ENCODE measurements at places on chromosomes 7 and 10. TPM values are rescaled to one million over a fixed set of nuclear protein-coding genes. Genes with fewer than 3 reads are reported as not detected.
A peak's percentile ranks its signal among the peaks of the same experiment; 100 is the strongest.

Gene CCDC3
- 4.2 TPM for total RNA-seq

Gene STEAP1
- 3.8 TPM for total RNA-seq

Gene ASNS
- 39.4 TPM for total RNA-seq

Gene FMC1
- 10.8 TPM for total RNA-seq

Gene GPR37
- total RNA-seq: 32.8 TPM

Gene RBM17
- total RNA-seq: 142 TPM

Gene FZD1
- 2.6 TPM for total RNA-seq

Gene CPN1
- total RNA-seq: 1.3 TPM

DNA sequence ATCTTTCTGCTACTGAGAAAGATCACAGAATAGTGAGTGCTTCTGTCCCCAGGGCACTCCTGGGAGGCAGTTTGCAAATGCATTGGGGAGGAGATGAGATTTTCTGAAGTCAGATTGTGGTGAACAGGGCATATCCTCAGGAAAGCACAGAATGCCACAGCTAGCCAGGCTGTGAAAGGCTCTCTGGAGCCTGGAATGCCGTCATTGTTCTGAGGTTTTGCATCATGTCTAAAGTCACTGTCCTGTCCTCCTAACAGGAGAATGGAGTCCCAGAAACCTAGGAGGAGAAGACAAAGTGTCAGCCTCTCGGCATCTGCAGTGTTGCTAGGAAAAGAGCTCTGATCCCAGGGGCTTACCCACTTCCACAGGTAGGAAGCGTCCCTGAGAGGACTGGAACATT lies 69.2 kb upstream of the IGFBP3 start:
- no peak overlapping the region for H3K27ac ChIP-seq
- peak; percentile 55 for DNase-seq
- peaks cover 4% of the 10 kb centered on the region for H3K4me1 ChIP-seq
- no peaks in the 10 kb centered on the region for H3K27me3 ChIP-seq
- H3K36me3 ChIP-seq: no peaks in the 10 kb centered on the region

GRCh38 chr7:6168477-6168868 lies 104.0 kb downstream of the CYTH3 start:
- H3K36me3 ChIP-seq: no peaks in the 10 kb centered on the region
- H3K27ac ChIP-seq: no peak overlapping the region
- no peak overlapping the region for H3K4me3 ChIP-seq
- no peaks in the 10 kb centered on the region for H3K27me3 ChIP-seq
- no peak for DNase-seq

DNA sequence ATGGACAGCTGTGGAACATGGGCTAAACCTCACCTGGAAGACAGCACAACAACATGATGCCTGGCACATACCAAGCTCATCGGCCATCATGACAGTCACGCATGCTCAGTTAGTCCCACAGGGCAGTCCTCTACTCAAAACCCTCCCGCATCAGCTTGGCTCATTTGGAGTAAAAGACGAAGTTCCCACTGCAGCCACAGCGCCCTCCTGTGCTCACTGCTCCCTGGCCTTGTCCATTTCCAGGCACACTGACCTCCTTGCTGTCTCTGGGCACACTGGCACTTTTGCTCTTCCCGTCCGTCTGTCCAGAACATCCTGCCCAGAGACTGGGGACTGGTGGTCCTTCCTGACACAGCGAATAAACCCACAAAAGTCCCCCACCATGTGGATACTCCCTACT lies 66.2 kb downstream of the LARP4B start:
- no peak overlapping the region for H3K4me3 ChIP-seq
- H3K27ac ChIP-seq: no peak overlapping the region
- DNase-seq: peak; percentile 75
- peaks cover 80% of the 10 kb centered on the region for H3K36me3 ChIP-seq
- no peaks in the 10 kb centered on the region for H3K4me1 ChIP-seq
- H3K27me3 ChIP-seq: no peaks in the 10 kb centered on the region

- DNase-seq: no peak
- peaks cover 58% of the 10 kb centered on the region for H3K27me3 ChIP-seq
- no peak overlapping the region for H3K4me3 ChIP-seq
- no peak overlapping the region for H3K27ac ChIP-seq
- H3K4me1 ChIP-seq: no peaks in the 10 kb centered on the region
Measured at GRCh38 chr10:10891124-10892082, 126.3 kb upstream of the CELF2 start.

DNA sequence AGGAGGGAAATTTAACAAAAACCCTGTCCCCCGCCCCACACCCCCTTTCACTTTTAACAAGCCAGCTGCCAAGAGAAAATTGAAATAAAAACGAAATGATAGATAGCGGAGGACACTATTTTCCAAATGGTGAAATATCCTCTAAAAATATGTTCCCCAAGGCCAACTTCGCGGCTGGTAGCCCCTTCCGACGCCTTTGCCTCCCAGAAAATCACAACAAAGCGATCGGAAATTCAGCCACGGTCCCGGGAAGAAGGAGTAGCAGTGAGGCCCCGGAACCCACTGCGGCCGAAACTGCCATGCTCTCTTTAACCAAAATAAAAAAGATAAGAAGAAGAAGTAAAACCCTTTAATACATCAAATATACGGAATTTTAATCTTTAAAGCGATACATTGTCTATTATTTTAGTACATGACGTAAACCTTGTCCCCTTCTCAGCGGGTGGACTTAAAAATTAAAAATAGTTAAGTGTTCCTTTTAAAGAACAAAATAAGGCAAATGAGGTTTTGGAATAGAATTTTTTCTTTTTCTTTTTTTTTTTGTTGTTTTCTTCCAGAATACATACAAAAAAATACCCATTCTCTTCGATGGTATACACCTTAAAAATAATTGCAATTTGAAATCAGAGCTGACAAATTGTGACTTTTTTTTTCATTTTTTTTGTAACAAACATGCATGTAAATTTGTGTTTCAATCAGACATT lies 3.9 kb downstream of the ZNF503 start:
- peak overlapping the region; percentile 70 for H3K27ac ChIP-seq
- H3K4me3 ChIP-seq: peak overlapping the region; percentile 60
- peaks cover 84% of the 10 kb centered on the region for H3K27me3 ChIP-seq
- DNase-seq: no peak

GRCh38 chr10:34392641-34393170 lies 422.4 kb downstream of the PARD3 start:
- H3K4me1 ChIP-seq: no peaks in the 10 kb centered on the region
- H3K27me3 ChIP-seq: no peaks in the 10 kb centered on the region
- no peak for DNase-seq
- no peak overlapping the region for H3K27ac ChIP-seq
- H3K36me3 ChIP-seq: peaks cover 8% of the 10 kb centered on the region
- H3K4me3 ChIP-seq: no peak overlapping the region

DNA sequence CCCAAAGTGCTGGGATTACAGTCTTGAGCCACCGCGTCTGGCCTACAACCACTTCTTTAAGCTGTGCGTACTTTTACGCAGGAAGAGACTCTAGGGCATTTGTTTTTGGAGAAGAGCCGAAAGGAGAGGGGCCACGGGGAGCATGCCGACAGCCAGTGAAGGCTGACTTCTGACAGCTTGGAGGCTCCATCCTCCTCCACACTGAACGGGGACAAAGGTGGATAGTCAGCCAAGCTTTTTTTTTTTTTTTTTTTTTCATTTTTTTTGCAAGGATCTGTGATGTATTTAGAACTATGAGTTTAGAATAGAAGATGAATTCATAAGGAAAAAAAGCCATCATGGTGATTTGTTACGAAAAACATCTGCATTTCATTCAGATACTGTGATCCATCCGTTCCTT lies 221.7 kb downstream of the ARHGAP21 start:
- no peaks in the 10 kb centered on the region for H3K27me3 ChIP-seq
- no peak overlapping the region for H3K4me3 ChIP-seq
- H3K27ac ChIP-seq: no peak overlapping the region
- H3K36me3 ChIP-seq: peaks cover 17% of the 10 kb centered on the region

DNA sequence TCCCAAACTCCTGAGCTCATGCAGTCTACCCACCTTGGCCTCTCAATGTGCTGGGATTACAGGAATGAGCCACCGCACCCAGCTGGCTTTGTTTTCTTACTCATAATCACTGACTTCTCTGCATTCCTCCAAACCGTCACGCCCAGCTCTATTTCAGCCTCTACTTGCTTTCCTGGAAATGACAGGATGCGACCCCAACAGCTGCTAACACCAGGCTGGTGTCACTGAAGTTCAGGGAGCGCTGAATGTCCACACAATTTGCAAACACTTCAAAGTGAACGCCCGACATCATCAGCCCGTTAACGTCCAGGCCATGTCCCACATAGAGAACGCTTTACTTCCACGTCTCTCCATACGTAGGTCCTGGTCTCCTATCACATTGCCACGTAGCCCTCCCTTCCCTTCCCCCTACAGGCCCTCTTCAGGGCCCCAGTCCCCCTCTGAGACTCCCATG lies 12.8 kb upstream of the PROSER2 start:
- no peak overlapping the region for H3K27ac ChIP-seq
- no peak for DNase-seq
- no peaks in the 10 kb centered on the region for H3K4me1 ChIP-seq

GRCh38 chr10:61830846-61831273 lies 70.6 kb upstream of the ARID5B start:
- no peaks in the 10 kb centered on the region for H3K27me3 ChIP-seq
- H3K27ac ChIP-seq: no peak overlapping the region
- DNase-seq: no peak
- no peaks in the 10 kb centered on the region for H3K4me1 ChIP-seq
- no peak overlapping the region for H3K4me3 ChIP-seq

- H3K36me3 ChIP-seq: no peaks in the 10 kb centered on the region
- peaks cover 14% of the 10 kb centered on the region for H3K27me3 ChIP-seq
- peak; percentile 93 for DNase-seq
- no peak overlapping the region for H3K4me3 ChIP-seq
- H3K4me1 ChIP-seq: peaks cover 2% of the 10 kb centered on the region
Measured at GRCh38 chr7:32062150-32062549, 8.1 kb downstream of the PDE1C start.

DNA sequence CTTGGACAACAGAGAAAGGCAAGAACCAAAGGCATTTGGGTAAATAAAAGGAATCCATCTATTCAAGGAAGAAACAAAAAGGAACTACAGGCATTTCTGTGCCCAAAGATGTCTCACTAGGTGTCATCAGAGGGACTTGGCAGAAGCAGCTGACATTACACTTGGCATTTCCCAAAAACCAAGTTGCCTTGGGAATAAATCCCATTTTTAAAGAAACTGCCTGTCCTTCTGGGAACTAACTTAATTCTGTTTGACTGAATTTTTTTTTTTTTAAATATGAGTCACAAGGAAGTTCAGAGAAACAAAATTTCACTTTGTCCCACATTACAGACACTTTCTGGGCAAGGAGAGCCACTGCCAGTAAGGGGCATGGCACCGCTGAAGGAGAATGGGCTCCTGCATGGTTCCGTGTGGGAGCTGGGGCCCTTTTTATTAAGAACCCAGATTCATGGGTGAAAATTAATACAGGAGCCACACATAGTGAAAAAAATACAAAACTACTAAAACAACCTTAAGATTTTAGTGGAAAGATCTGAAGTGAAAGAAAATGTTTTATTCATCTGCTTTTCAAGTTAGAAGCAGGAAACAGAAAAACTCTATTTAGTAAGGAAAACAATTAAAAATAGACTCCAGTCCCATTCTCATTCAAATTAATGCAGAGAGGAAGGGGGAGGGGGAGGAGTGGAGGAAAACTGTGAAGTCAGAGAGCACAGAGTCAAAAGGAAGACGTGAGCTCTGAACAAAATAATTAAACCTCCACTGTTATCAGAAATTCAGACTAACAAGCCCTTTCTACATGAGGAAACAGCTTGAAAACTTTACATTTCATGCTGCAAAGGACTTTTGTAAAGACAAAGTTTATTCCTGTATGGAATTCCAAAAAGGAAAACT lies 118.4 kb upstream of the PDLIM1 start:
- DNase-seq: no peak
- H3K36me3 ChIP-seq: no peaks in the 10 kb centered on the region
- H3K4me1 ChIP-seq: no peaks in the 10 kb centered on the region

DNA sequence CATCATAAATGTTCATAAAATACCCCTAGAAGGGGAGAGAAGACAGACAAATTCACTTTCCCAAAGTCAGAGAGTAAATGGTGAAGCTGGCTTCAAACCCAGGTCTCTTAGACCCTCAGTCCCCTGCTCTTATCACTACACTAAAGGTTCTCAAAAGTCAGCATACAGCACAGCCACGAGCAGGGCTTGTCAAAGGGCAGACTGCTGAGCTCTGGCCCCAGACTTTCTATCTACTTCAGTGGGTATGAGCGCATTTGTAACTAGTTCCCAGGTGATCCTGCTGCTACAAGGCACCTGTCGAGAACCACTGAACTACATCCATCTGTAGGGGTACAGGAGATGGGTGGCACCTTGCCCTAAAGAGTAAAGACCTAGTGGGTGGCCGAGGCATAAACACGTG lies 91.5 kb downstream of the SORBS1 start:
- peaks cover 27% of the 10 kb centered on the region for H3K4me1 ChIP-seq
- H3K4me3 ChIP-seq: no peak overlapping the region
- H3K27ac ChIP-seq: no peak overlapping the region
- no peaks in the 10 kb centered on the region for H3K27me3 ChIP-seq
- no peak for DNase-seq

DNA sequence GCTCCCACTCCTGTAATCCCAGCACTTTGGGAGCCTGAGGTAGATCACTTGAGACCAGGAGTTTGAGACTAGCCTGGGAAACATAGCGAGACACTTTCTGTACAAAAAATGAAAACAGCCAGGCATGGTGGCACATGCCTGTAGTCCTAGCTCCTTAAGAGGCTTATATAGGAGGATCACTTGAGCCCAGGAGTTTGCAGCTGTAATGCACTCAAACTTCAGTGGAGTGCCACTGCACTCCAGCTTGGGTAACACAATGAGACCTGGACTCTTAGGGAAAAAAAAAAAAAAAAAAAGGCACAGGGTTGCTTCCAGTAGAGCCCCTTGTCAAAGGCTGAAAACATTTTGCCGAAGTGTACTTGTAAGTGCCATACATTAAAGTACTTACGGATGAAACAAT lies 195.3 kb downstream of the PHTF2 start:
- no peak overlapping the region for H3K4me3 ChIP-seq
- H3K36me3 ChIP-seq: no peaks in the 10 kb centered on the region
- no peak for DNase-seq
- peaks cover 4% of the 10 kb centered on the region for H3K4me1 ChIP-seq
- H3K27me3 ChIP-seq: no peaks in the 10 kb centered on the region

DNA sequence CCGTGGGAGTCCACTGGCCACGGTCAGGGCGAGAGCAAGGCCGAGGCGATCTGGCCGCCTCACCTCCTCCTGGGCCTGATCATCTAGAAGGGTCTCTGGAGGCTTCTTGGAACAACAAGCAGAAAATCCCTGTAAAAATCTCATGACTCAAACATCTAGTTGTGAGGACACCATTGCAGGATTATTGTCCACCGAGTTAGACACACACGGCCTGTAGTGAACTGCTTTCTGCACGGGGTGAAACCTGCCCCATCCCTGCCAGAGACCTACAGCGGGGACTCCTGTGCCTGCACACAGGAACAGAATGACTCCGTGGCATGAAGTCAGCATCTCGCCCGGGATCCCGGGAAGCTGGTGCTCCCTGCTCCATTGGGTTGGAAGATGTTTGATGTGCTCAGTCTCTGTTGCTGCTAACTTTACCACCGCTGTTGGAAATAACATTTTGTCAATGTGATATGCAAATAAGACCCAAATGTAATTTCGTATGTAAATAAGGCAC lies 267.0 kb upstream of the TCERG1L start:
- H3K27me3 ChIP-seq: no peaks in the 10 kb centered on the region
- no peak overlapping the region for H3K4me3 ChIP-seq
- H3K36me3 ChIP-seq: no peaks in the 10 kb centered on the region
- no peak for DNase-seq
- H3K27ac ChIP-seq: no peak overlapping the region

All from endodermal cell (in vitro differentiated cells).